Activated CD4-positive, alpha-beta T cell treated with anti-CD3 and anti-CD28 coated beads, Interleukin-2, amount 50 U/mL, for 48 hours (primary cell): ENCODE measurements at places on chromosomes 16 and 17.

DNA sequence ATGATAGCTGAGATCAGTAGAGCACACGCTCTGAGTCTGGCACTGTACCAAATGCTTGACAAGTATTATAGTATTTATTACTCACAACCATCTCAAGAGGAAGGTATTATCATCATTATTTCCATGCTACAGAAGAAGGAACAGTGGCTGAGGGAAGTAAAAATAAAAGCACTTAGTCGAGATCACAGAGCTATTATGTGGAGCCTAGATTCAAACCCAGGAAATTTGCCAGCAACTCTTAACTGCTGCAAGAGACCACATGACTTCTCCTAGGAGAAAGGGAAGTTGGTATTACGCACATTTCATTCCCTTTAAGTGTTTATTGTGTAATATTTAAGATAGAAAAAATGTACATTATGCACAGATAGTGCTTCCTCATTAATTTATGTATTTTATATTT, 1.0 kb upstream of the RHOT1 start:
- DNase-seq = no peak

DNA sequence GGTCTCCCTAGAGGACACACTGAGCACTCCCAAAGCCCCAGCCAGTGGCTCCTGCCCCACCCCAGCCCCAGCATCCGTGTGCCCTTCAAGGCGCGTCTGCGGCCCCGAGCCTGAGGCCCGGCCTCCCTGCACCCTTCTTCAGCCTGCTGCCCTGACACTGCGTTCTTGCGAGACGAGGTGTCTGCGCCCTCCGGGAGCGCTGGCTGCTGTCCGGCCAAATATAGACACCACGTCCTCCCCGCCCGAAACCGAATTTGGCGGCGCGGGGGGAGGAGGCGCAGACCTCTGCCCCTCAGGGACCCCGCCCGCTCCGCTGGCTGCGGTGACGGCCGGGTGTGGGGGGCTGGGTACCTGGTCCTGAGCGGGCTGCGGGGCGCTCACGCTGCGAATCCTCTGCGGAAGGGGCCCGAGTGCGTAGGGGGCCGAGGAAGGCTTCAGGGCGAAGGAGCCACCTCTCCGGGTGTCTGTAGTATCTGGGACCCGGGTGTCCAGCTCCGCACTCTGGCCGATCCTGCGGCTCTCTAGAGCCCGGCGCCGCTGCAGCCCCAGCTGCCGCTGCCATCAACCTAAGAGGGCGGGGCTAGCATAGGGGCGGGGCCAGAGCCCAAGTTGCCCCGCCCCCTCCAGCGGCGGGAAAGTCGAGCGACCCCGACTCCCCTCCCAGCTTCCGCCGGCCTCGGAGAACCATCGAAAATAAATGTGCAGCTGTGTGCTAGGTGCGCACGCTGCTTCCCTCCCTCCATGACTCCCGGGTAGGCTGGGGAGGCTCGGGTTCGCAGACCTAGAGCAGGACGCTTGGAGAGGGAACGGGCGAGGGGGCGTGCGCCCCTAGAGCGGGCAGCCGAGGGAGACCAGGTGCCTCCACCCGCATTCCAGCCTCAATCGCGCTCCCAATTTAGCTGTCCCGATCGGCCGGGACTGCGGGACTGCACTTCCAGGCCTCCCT, at the start of gene CORO6:
CORO6 (minus strand) TSS at position 576 of the 946 bp plus-strand sequence. CDS start 1,491 bp downstream, outside the sequence.
- peak; percentile 76 for DNase-seq

GRCh38 chr17:13384626-13385025, 217.1 kb downstream of the HS3ST3A1 start:
- DNase-seq = no peak

GRCh38 chr16:83206426-83206825, 579.7 kb downstream of the CDH13 start:
- no peak for DNase-seq

- no peak for DNase-seq
These were observed 263.8 kb downstream of the HS3ST3A1 start for GRCh38 chr17:13337864-13338371.
